ENCODE measurements at places on chromosomes 2 and 18. TPM values are rescaled to one million over a fixed set of nuclear protein-coding genes. Genes with fewer than 3 reads are reported as not detected.

Gene LIPG
- polyA plus RNA-seq, result not detected

Gene MYO1B
- polyA plus RNA-seq, result 4.4 TPM

Gene ERBB4
- not detected for polyA plus RNA-seq

Gene GCKR
- not detected for polyA plus RNA-seq

Gene TP53I3
- polyA plus RNA-seq, result 8.0 TPM

Gene RGPD4
- polyA plus RNA-seq, result not detected

Gene CAPN14
- polyA plus RNA-seq, result 2.2 TPM

Gene IER3IP1
- polyA plus RNA-seq, result 3.2 TPM

Gene GKN1
- not detected for polyA plus RNA-seq

Gene C2orf15
- 1.1 TPM for polyA plus RNA-seq

Gene CXCR2
- 0.03 TPM for polyA plus RNA-seq

Gene KCNF1
- polyA plus RNA-seq, result not detected

Gene LOXHD1
- not detected for polyA plus RNA-seq

Gene OTOF
- not detected for polyA plus RNA-seq

Measured in B cell (primary cell).